Retina (tissue), 1 donor: ENCODE measurements at places on chromosomes 13 and 19.

- no peak for DNase-seq
These were observed 92.6 kb upstream of the MCF2L start for GRCh38 chr13:112876305-112877000.

GRCh38 chr13:28734906-28735305, 16.1 kb upstream of the SLC46A3 start:
- no peak for DNase-seq

- DNase-seq = peak; percentile 40
These were observed 92.3 kb downstream of the TNFSF13B start for GRCh38 chr13:108361769-108362168.

GRCh38 chr13:109412283-109412901, 374.0 kb downstream of the IRS2 start:
- peak; percentile 95 for DNase-seq

GRCh38 chr13:33312150-33312860, 26.8 kb upstream of the STARD13 start:
- no peak for DNase-seq

- peak; percentile 64 for DNase-seq
These were observed 172.5 kb upstream of the MIR17HG start for GRCh38 chr13:91174886-91175501.

DNA sequence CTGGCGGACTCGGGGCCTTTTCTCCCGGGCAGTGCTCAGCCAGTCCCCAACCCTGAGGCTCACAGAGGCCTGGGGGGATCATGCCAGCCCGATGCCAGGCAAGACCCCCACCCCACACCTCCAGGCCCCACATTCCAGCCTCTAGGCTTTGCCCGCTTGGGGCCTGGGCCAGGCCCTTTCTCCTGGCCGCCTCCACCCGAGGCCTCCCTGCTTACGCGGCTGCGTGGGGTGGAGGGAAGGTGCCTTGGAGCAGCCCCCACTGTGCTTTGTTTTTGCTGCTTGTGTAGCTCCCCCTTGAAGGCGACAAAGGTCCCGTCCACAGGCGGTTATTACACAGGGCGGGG, 38.4 kb downstream of the SMIM24 start:
- DNase-seq = peak; percentile 70
